Stimulated activated CD4-positive, alpha-beta T cell treated with anti-CD3 and anti-CD28 coated beads, Interleukin-1b, Interleukin-23, amount 100 ng/mL, for 1 hour (primary cell): ENCODE measurements at places on chromosomes 2 and 18.

- no peak for DNase-seq
Measured at GRCh38 chr2:130798472-130799218, 38.1 kb upstream of the ARHGEF4 start.

GRCh38 chr2:24477229-24477628 lies 13.8 kb upstream of the NCOA1 start:
- DNase-seq = no peak

DNA sequence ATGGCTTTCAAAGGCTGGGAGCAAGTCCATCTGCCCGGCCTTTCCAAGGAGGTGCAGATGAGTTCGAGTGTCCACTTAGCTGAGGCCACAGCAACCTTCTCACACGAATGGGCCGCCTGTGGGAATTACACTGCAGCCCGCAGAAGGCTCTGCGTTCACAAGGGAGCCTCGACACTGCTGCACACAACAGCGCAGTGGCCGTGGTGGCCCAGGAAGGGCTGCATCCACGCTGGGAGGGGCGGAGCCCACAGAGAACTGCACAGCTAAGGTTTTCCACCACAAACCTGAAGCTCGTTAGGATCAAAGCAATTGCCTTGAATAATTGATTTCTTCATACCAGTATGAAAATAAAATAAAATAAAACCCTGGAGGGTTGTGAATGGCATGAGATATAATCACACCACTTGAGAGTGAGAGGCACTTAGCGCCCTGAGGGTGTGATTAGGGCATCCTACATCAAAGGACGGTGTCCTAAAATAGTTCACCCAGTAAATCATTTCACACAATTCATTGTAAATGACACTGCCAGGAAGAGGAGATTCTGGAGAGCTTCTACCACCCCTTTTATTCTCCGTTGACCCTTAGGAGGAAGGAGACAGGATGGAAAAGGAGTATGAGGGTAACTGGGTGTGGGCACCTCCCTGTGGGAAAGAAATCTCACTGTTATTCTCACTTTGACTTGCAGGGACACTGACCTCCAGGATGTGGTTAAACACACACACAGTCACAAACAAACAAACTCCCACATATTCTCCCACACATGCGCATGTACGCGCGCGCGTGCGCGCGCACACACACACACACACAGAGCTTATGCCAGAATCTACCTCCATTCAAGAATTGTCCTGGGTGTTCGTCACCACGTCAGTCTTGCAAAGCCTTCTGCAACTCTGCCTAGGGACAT lies 256.6 kb upstream of the ID2 start:
- no peak for DNase-seq

- DNase-seq = no peak
Measured at GRCh38 chr18:21361307-21361880, 119.4 kb downstream of the GREB1L start.

DNA sequence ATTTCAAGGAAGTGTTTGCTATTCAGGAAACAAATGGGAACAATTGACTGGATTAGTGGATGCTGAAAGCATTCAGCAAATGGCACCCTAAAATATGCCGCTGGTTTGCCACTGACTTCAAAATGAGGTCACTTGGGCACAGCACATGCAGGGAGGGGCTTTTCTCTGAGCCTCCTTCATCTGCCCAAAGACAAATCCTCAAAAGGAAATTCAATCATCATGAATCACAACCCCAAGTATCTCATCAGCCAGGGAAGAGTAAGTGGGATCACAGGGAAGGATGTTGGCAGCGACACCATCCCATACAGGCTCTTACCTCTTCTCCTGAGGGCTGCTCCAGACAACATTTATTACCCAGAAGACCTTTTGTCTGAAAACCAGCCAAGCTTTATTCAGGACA lies 14.4 kb upstream of the SP140L start:
- DNase-seq = no peak

DNA sequence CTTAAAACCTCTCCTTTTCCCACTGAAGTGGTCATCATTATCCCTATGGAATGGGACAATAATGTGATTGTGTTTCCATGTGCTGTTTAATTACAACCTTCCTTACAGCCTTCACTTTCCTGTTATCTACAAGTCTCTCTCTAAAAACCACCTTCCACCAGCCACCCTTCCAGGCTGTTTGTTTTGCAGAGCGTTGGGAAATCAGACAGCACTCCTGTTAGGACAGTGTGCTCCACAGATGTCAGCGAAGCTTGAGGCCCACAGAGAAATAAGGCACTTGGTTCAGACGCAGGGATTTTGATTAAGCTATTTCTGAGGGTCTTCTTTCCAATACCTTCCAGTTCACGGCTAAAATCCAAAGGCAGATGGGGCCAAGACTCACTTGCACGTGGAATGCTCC lies 32.3 kb upstream of the ASPRV1 start:
- DNase-seq = no peak

DNA sequence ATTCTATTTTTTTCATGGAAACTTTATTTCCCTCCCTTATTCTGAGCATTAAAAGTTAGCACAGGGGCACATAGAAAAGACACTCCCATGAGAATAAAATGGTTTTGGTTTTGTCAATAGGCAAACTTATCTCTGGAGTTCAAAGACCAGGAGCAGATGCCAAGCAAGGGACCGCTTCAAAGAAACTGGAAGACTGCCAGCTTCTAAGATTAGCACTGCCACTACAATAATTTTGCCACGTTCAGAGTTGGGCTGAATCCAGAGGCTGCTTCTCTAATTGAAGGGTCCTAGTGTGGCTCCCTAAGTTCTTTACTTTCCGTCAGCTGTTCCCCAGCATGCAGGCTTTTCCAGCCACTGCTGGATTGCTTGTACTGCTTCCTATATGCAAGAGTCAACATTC lies 681.0 kb upstream of the GCFC2 start:
- DNase-seq = no peak

DNA sequence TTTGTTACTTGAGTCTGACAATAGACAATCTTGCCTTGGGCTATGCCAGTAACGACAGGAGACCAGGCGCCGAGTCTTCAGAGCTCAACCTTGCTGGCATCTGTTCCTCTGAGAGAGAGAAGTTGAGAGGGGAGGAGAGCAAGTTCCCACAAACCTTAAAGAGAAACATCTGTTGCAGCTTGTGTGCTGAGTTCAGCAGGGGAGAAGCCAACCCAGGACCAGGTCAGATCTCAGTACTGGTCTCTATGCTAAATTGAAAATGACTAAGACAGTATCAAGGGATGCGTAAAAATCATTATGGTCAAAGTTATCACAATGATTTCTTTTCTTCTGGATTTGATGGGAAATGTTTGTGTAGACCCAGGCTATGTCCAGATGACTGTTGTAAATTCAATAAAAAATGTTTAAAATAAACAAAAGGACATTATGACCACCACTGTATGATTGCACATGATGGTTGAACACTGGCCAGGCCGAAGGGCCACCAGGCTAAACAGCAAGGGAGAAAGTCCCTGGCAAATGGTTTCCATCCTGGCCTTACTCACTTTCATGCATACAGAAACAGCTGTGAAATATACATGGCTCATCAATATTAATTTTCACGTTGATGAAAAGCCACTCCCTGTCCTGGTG lies 100.3 kb upstream of the PMAIP1 start:
- no peak for DNase-seq

- no peak for DNase-seq
Measured at GRCh38 chr2:15251753-15252152, 309.4 kb downstream of the NBAS start.

- no peak for DNase-seq
Measured at GRCh38 chr2:80238692-80239469, 65.7 kb downstream of the LRRTM1 start.

DNA sequence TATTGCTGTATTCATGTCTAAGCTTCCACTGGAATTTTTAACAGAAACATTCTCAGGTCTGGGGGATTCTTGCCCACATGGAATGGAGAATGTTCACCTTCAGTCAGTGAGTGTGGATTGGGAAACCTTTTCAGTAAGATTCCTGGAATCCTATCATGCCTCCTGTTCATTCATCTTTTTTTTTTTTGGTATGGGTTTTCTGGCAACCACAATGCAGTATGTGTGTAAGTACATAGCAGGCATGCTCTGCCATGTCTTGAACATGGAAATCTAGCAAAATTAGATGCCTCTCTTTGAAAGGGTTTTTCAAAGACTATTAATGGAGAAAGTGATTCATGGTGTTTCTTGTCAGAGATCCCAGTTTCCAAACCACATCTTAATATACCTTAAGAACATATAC lies 176.5 kb downstream of the LTBP1 start:
- DNase-seq = no peak

DNA sequence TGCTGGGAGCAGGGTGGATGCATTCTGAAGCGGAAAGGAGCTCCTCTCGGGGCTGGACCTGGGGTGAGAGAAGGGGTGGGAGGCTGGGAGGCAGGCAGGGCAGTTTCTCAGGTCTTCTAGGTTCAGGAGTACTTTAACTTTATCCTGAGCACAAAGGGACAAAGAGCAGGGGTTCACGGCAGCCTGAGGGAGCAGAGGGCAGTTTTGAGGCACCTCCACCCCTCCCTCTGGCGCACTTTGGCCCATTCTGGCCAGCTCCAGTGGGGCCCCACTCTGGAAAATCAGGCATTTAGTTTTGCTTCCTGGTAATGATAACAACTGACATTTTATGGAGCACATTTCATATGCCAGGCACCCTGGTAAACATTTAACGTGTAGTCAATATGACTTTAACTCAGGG lies 14.3 kb downstream of the B3GNT7 start:
- DNase-seq = no peak

DNA sequence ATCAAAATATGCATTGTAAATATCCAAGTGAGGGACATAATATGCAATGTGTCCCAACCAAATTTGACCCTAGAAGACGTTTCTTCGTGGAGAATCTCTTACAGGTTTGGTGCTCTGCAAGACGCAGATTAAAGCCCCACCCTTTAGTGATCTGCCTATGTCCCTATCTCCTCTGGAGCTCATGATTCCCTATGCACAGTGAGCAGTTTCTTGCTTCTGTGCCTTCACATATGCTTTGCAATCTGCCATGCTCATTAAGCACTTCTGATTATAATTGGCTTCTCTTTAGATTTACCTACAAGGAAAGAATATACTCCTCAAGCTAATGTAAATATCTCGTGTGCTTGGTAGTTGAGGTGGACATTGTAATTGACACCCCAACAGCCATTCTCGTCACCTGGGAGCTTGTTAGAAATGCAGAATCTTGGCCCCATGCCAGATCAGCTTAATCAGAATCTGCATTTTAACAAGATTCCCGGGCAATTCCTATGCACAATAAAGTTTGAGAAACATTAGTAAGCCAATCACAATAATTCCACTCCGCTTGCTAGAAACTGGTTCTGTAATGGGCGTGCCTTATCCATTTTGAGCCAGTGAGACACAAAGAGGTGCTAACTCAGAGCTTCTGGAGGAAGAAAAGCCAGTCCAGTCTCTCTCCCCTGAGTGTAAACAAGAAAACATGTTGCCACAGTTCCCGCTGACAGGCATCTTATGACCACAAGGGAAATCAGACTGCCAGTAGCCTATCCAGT lies 2.8 kb upstream of the PUM2 start:
- DNase-seq = no peak

- DNase-seq = no peak
Measured at GRCh38 chr18:32324181-32324580, 134.3 kb downstream of the MEP1B start.

DNA sequence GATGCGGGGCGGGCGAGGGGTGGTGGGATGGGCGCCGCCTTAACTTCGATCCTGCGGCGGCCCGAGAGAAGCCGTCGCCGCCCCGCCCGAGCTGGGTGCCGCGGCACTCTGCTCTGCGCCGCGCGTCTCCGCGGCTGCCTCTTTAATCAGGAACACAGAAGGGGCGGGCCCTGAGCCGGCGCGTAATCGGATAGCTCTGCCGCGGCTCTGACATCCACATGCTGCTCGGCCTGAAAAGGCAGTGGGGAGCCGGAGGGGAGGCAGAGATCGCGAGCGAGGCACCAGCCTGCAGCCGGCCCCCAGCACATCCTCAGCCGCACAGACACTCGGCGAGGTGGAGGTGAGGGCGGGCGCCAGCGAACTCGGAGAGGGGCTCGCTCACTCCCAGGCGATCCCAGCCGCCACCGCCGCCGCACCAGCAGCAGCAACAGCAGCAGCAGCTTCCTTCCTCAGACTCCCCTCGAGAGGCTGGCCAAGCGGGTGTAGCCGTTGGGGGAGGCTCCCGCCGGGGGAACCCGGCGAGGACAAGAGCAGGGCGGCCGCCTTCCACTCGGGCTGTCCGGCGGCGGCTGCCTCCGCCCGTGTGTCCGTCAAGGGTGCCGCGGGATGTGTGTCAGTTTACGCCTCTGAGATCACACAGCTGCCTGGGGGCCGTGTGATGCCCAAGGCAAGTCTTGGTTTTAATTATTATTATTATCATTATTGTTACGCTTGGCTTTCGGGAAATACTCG lies at the start of gene NRP2:
TSS of gene NRP2 (plus strand) at position 263 of the 732 bp plus-strand sequence. CDS start 790 bp downstream, outside the sequence.
- DNase-seq = no peak

GRCh38 chr2:176079831-176080539 lies 3.8 kb downstream of the EVX2 start:
- no peak for DNase-seq

DNA sequence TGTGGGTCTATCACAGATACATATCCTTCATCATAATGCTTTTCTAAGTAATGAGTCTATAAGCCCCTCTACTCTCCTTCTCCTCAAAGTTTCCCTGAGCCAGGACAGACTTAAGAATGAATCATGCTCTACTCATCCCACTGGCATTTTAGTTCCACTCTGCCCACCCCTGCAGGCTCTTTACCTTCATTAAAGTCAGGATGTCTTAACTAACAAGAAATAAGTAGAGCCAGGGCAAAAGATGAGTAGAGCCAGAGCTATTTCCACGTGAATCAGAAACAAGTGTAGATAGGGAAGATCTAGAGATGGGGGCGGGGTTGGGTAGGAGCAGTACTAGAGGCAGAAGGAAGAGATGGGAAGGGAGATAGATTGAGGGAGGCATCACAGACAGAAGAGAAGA lies 790.5 kb downstream of the RNF144A start:
- no peak for DNase-seq

DNA sequence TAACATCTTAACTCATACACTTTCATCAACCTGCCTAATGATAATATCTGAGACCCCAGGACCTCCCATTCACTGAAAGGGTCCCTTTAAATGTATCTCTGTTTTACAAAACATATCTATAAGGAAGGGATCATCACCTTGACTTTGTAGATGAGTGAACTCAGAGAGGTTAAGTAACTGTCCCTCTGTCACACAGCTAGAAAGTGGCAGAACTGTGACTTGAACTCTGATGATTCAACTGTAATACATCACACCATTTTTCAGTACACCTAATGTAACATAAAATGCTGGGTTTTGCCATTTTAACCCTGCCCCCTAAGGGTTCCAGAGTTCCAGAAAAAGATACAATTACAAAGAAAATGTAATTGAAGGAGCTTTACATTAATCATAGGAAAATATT lies 234.6 kb downstream of the ZEB2 start:
- DNase-seq = no peak

GRCh38 chr2:20314562-20315501 lies 35.8 kb downstream of the PUM2 start:
- DNase-seq = no peak

- no peak for DNase-seq
Measured at GRCh38 chr2:228268756-228269155, 87.3 kb upstream of the SPHKAP start.

- no peak for DNase-seq
Measured at GRCh38 chr2:8168876-8169424, 512.9 kb upstream of the ID2 start.
